ENCODE measurements at places on chromosomes 6 and 20. TPM values are rescaled to one million over a fixed set of nuclear protein-coding genes. Genes with fewer than 3 reads are reported as not detected.

The SLC4A11 gene
- 6.8 TPM for total RNA-seq

The IL20RA gene
- total RNA-seq: 2.0 TPM

The HSPA1L gene
- total RNA-seq: 0.62 TPM

The NKAPL gene
- 0.23 TPM for total RNA-seq

The SCUBE3 gene
- total RNA-seq: not detected

The CCM2L gene
- not detected for total RNA-seq

The C20orf141 gene
- not detected for total RNA-seq
